ENCODE measurements at places on chromosomes 12 and 14.

GRCh38 chr14:100725587-100726387, 905 bp upstream of the DLK1 start:
- DNase-seq = no peak

DNA sequence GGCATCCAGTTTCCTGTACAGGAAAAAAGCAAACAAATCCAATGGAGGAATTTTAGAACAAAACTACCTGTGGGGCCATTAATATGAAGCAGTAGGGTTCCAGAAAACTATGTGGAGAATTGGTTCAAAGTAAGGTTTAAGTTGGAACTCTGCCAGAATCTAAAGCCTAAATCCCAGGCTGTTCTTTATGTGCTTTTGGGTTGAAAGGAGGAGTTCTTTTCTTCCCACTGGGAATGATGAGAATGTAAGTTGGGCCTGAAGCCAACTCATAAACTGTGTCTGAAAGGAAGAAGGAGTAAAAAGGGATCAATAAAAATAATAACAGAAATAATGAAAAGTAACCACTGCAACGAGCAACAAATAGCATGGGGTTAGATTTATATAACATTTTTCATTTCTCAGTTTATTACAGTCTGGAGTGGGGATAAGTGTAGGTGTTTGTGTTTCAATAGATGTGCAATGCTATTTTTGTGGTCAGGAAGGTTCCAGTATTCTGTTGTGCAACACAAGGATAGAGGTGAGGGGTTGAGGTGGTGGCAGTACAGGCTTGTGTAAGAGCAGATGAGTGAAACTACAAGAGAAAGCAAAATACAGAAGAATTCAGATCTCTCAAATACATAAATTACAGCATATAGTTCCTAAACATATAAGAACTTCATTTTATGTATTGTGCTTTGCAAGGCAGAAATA, 373.6 kb downstream of the EMP1 start:
- DNase-seq = no peak

GRCh38 chr14:52879958-52880357, 70.9 kb downstream of the FERMT2 start:
- DNase-seq = no peak

DNA sequence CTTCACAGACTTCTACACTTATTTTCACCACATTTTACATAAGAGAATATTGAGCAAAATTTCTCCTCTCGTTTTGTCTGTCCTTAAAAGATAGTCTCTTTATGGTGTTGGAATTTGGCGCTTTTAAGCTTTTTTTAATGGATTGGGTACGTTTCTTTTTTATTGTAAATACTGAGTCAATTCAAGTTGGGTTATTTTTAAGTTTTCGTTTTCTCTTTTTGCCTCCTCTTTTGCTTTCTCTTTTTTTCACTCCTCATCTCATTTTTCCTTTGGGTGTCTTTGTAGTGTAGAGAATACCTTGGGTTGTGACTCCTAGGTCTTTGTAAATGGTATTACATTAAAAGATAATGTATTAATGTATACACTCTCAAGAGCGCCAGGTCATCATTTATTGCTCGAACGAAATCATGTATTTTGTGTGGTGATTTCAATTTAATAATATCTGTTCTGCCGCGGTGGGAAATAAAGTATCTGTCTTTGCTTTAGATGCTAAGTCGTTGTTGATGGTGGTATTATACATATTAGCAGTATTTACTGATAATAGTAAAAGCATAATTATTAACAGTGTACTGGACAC, 845 bp downstream of the TMX1 start:
- no peak for DNase-seq

DNA sequence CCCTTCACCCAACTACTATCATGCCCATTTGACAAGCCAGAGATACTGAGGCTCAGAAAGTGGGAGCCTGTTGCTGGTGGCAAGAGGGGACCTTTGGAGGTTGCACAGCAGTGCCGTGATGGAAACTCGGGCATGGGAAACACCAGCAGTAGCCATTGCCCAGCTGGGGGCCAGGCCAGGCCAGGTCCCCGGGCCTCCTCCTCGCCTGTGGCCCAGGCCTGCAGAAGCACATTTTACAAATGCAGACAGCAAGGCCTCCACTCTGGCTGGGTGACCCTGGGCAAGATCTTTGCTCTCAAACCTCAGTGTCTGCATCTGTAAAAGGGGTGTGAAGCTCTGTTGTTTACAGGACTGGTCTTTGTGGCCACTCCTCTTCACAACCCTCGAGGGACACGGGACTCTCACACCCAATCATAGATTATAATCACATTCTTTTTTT, 4.5 kb upstream of the SH2B3 start:
- no peak for DNase-seq

All from RWPE2 (cell line).